ENCODE measurements at places on chromosomes 11 and 22. TPM values are rescaled to one million over a fixed set of nuclear protein-coding genes. Genes with fewer than 3 reads are reported as not detected.

GRCh38 chr11:9868641-9869040 is 204.8 kb downstream of the SWAP70 start:
- no peak for DNase-seq

- DNase-seq, result no peak
Observed at GRCh38 chr22:23744485-23744884, 6.4 kb downstream of the ZNF70 start.

GRCh38 chr11:35919244-35919643 is 24.6 kb upstream of the LDLRAD3 start:
- DNase-seq, result peak; percentile 12

DNA sequence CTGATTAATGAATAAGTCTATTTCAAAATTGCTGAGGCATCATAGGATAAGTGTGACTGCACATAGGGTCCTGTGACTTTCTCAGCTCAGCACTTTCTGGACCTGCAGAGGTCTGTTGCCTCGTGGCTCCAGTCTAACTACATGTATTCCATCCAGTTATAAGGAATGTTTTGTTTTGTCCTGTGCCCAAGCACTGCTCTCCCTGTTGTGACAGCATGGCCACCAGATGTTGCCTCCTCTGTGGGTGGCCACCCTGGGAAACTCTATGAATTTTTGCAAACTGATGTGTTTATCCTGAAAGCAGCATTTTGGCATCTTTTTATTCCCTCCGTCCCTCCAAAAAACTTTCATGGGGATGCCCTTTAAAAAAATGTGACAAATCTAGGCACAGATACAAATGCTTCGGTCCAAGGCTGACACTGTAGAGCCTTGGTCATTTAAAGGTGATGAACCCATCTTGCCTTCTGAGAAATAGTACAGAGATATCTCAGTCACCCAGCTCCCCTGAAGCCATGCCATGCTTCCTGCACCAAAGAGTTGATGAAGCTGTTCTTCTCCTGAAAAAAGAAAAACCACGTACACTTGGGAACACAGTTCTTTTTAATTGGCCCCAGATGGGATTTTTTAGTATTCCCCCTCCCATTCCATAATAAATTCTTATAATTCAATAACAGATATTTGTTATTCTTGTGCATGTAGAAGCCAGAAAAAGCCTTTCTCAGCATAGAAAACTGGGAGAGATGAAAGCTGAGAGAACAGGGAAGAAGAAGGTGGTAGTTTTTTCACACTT is 72.6 kb downstream of the CCDC34 start:
- no peak for DNase-seq

GRCh38 chr22:36331306-36331911 is 56.4 kb downstream of the MYH9 start:
- DNase-seq, result peak; percentile 98

DNA sequence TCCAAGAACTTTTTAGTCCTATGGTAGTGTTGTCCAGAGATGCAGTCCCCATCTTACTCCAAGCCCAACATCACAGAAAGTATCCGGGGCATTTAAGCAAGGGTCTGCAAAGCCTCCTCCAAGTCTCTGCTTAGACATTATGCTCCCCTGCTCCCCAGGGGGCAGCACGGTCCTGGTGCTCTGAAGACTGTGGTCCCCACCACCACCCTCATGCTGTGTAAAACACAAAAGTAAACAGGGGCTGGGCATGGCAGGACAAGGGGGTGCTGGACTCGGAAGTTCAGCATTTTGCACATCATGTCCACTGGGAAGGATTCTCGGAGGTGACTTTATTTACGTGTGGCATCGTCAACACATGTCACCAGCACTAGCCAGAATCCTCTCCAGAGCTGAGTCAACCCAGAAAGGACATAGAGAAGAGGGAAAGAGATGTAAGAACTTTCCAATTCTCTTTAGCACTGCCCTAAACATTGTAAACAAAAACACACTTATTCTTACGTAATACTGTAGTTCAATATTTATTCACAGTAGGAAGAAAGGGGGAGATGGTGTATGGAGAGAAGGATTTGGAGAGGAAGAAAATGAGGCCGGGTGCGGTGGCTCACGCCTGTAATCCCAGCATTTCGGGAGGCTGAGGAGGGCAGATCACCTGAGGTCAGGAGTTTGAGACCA is 37.7 kb downstream of the TCIRG1 start:
- no peak for DNase-seq

DNA sequence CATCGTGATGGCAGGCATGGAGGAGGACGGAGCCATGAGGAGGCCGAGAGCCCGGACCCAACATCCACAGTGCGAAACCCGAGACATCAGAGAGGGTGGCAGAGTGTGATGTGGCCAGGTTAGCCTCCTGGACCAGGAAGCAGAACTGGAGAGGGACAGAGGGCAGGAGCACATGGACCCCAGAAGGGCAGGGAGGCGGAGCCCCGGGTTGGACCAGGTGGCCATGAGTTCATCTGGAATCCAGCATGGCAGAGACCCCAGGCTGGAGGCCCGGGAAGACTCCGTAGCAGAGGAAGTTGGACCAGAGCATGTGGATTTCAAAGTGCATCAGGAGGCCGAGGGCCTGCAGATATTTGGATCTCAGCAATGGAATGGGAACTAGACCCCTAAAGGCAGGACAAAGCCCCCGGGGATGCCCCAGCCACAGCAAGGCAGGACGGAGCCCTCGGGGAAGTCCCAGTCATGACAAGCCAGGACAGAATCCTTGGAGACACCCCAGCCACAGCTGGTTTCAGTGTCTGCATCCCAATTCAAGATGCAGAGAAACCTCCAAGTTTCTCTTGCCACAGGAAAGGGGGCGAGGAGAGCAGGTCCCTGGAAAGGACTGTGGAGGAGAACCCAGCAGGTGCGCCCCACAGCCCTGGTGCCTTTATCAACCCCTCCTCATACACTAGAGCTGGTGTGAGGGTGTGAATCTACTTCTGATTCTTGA is 1393.4 kb downstream of the BRD1 start:
- DNase-seq, result no peak

GRCh38 chr11:62457478-62457877 is 38.6 kb downstream of the SCGB1A1 start:
- DNase-seq, result no peak

Gene SMTNL1
- not detected for polyA plus RNA-seq

Gene VPREB1
- not detected for polyA plus RNA-seq

Gene CRYBB2
- polyA plus RNA-seq, result not detected

Gene RBM14
- 31.1 TPM for polyA plus RNA-seq
